ENCODE measurements at places on chromosomes 3 and 15. TPM values are rescaled to one million over a fixed set of nuclear protein-coding genes. Genes with fewer than 3 reads are reported as not detected.

RAB6B gene
- total RNA-seq: 15.6 TPM

C3orf49 gene
- total RNA-seq: not detected

MED12L gene
- total RNA-seq: 24.0 TPM

LRRC49 gene
- 9.3 TPM for total RNA-seq

NRROS gene
- total RNA-seq: 5.3 TPM

CLSTN2 gene
- total RNA-seq: 0.52 TPM

C3orf20 gene
- total RNA-seq: not detected

RAB8B gene
- total RNA-seq: 47.8 TPM

C2CD4B gene
- total RNA-seq: 0.73 TPM

FILIP1L gene
- 0.09 TPM for total RNA-seq

SCN5A gene
- total RNA-seq: 11.4 TPM

CASR gene
- total RNA-seq: 0.58 TPM

MYH15 gene
- total RNA-seq: not detected

C3orf85 gene
- total RNA-seq: not detected

WWTR1 gene
- 19.2 TPM for total RNA-seq
